Hematopoietic multipotent progenitor cell treated with erythropoietin and hydrocortisone succinate and interleukin-3 and kit ligand, for 17 days (in vitro differentiated cells): ENCODE measurements at places on chromosomes 1 and 21.

DNA sequence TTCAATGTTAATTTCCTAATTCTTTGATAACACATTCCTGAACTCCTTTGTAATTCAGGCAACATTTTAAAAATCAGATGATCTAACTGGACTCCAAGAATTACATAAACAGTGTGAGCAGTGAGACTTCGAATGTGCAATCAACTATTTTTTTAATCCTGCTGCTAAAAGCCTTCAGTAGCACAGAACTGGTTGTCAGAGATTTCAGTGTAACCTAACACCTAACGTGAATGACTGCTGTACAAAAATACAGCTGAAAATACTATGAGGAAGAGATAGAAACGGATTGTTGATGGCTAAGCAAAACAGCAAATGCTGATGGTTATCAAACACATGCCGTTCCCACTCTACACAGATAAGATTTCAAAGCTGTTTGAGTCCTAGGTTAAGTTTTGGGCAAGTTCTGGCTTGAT lies 46.1 kb downstream of the APP start:
- no peak for DNase-seq

- DNase-seq, result no peak
Measured at GRCh38 chr1:37851782-37852210, 7.6 kb downstream of the MTF1 start.

GRCh38 chr1:91171898-91172297 lies 150.1 kb upstream of the ZNF644 start:
- no peak for DNase-seq

DNA sequence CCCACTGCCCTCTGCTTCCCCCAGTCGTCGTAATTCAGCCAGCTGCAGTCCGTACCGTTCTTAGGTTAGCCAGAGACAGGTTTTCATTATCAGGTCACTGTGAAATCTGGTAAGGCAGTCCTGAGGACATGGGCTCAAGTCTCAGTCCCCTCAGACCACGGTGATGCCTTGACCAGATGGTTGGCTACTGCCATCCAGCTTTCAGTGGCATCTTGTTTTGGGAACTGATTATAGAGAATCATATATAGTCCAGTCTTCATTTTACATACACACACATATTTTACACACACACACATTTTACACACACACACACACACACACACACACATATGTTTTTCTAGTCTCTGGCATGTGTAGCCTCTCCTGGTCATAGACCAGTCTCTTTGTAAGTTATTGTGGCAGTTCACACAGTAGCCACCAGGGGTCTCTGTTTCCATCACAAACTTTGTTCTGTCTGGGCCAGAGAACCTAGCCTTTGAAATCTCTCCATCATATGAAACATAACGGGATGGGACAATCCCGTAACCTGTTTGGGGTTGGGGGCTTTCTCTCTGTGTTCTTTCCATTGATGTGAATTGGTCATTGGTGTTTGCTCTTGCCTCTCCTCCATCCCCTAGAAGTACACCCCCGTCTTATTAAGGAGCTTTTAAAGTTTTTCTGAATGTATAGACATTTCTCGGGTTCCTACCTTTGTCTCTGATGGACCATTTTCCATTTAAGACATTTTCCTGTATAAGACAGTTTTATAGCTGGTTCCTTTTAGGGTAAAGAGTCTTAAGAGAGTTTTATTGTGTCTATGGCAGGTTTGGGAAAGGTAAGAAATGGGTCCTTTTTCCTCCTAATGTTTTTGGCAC lies 8.4 kb upstream of the IKBKE start:
- DNase-seq, result peak; percentile 73

DNA sequence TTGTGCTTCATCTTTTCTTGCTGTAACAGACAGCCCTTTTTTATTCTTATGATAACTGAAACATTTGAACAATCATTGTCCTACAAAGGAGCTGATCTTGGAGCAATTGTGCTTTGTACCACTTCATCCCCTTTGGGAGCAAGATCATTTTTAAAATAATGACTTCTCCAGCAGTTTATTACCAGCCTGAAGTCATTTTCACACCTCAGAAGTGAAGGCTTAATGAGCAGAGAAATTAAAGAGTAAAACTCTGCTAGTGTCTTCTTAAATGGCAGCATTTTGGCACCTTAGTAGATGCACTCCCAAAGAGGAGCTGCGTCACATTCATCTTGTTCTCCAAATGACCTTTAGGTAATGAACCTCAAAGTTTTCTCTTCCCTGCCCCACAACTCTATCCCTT lies 439.6 kb upstream of the CAMK1G start:
- no peak for DNase-seq

DNA sequence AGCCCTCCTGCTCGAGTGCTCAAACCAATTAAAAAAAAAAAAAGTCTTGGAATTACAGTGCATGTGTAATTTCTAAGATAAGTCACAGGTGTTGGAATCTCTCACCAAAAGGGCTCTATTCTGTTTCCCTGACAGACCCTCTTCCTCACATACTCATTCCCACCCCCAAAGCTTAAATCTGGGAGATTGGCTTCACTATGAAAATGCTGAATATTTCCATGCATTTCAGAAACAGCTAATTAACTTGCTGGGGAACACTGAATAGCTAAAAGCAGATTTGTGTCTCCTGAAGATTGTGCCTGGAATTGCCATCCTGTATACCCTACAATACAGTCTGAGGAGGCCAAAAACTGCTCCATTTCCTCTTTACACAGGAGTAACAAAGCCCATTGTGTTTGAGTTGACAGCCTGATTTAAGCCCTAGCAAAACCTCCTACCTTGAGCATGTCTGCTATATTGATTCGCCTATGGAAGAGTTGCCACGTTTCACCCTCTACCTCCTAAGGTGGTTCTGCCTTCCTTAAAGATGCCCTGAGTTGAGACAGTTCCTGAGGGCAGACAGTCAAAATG lies 1.4 kb upstream of the PIK3R3 start:
- no peak for DNase-seq

DNA sequence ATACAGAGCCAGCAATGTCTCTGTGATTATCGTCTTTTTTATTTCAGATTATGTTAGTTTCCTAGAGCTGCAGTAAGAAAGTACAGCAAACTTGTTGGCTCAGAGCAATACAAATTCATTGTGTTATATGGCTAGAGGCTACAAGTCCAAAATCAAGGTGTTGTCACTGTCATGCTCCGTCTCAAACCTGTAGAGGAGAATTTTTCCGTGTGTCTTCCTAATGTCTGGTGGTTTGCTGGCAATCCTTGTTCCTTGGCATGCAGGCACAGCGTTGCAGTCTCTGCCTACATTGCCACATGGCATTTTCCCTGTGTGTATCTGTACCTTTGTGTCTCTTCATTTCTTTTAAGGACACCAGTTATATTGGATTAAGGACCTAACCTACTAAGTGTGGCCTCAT lies 244.4 kb downstream of the LRRIQ3 start:
- no peak for DNase-seq

DNA sequence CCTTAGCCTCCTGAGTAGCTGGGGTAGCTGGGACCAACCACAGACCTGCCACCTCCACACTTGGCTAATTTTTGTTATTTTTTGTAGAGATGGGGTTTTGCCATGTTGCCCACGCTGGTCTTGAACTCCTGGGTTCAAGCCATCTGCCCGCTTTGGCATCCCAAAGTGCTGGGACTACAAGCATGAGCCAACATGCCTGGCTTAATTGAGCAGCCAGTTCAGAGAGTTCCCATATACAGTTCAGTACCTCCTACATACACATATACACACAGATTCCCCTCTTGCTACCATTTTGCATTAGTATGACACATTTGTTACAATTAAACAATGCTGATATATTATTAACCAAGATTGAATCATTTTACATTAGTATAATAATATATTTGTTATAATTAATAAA lies 2.9 kb downstream of the RNPEP start:
- DNase-seq, result no peak

DNA sequence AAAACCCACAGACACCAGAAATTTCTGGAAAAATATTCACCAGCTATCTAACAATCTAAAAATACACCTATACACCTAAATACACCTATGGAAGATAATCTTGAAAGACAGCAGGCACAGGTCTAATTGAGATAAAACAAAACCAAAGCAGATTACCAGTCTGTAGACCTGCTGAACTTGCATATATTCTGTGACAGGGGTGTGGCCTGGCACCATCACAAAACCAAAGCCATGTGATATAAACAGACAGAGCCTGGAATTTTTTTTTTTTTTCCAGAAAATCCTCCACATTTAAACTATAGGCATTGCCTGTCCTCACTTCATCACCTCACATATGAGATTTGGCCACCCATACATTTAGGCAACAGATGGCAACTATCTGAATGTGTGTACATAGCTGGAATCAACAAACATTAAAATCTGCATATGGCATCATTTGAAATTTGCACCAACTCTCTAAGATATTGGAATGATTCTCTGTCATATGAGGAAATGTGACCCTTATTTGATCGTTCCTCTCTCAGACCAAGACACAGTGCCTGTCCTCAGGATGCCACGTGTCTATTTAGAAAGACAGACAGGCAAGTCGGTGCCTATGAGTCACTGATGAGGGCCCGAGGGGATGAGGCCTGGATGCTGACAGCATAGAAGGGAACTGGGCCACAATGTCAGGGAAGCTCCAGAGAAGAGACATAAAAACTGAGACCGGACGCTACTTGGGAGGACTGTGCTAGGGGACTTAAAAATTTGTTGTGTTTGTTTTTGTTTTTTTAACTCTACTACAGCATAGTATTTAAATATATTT lies 32.6 kb downstream of the NMNAT2 start:
- no peak for DNase-seq
